Hair follicle dermal papilla cell (primary cell): ENCODE measurements at places on chromosomes 2 and 18. TPM values are rescaled to one million over a fixed set of nuclear protein-coding genes. Genes with fewer than 3 reads are reported as not detected.

The RAB6C gene
- not detected in 2 replicates for total RNA-seq

The DHRS9 gene
- total RNA-seq: 0.16 TPM in 1 of 2 replicates, not detected in the other

The ASB3 gene
- total RNA-seq: 22.0 and 25.3 TPM in 2 replicates

The KCMF1 gene
- 61.2 and 71.4 TPM in 2 replicates for total RNA-seq

The ALPP gene
- not detected in 2 replicates for total RNA-seq

The ASB18 gene
- not detected in 2 replicates for total RNA-seq

The GATA6 gene
- under 0.01 and 0.12 TPM in 2 replicates for total RNA-seq

The EVA1A gene
- 31.2 and 32.1 TPM in 2 replicates for total RNA-seq

The RAMP1 gene
- 0.32 and 0.85 TPM in 2 replicates for total RNA-seq

The ATOH8 gene
- total RNA-seq: 3.6 and 5.7 TPM in 2 replicates

The TTR gene
- total RNA-seq: 0.61 TPM in 1 of 2 replicates, not detected in the other

The RNF149 gene
- total RNA-seq: 53.1 and 68.2 TPM in 2 replicates

The G6PC2 gene
- total RNA-seq: not detected in 2 replicates
